Hair follicular keratinocyte (primary cell): ENCODE measurements at places on chromosomes 16 and 17. TPM values are rescaled to one million over a fixed set of nuclear protein-coding genes. Genes with fewer than 3 reads are reported as not detected.

The RDM1 gene
- 0.23 and 1.0 TPM in 2 replicates for total RNA-seq

The KRT16 gene
- 260 and 387 TPM in 2 replicates for total RNA-seq

The SMIM22 gene
- 1.2 TPM in 1 of 2 replicates, not detected in the other for total RNA-seq

The NPIPA5 gene
- 0.15 and 1.2 TPM in 2 replicates for total RNA-seq

The PIPOX gene
- total RNA-seq, result 0.23 and 0.39 TPM in 2 replicates
